GM12878 (cell line): ENCODE measurements at places on chromosomes 3 and 15.

- no peak for DNase-seq
- no peaks in the 10 kb centered on the region for H3K27me3 ChIP-seq
- no peaks in the 10 kb centered on the region for H3K36me3 ChIP-seq
- H3K4me1 ChIP-seq, result no peaks in the 10 kb centered on the region
- no peak overlapping the region for H3K4me3 ChIP-seq
These were observed 88.6 kb upstream of the PSMD6 start for GRCh38 chr3:64111872-64112271.

DNA sequence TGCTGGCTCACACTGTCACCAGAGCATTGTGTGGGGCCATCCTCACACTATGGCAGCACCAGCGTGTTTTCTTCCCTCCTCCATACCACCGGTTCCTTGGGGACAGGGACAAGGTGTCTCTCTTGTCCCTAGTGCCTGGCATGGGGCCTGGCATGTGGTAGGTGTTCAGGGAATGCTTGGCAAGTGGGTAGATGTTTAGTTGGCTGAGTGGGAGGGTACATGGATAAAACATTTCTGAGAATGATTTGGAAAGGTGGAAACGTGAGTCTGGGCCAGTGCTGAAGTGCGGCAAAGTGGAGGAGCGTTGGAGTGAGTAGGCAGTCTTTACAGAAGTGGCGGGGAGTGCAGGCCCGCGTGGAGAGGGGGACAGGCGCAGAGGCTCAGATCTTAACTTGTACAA lies 15.0 kb downstream of the SNAPC5 start:
- no peak overlapping the region for H3K4me3 ChIP-seq
- no peak overlapping the region for H3K27ac ChIP-seq
- no peak for DNase-seq
- no peaks in the 10 kb centered on the region for H3K4me1 ChIP-seq
- H3K36me3 ChIP-seq, result peaks cover 25% of the 10 kb centered on the region

GRCh38 chr3:36259580-36259979 lies 120.7 kb upstream of the STAC start:
- no peak overlapping the region for H3K4me3 ChIP-seq
- H3K4me1 ChIP-seq, result no peaks in the 10 kb centered on the region
- no peak for DNase-seq
- no peak overlapping the region for H3K27ac ChIP-seq
- no peaks in the 10 kb centered on the region for H3K27me3 ChIP-seq

DNA sequence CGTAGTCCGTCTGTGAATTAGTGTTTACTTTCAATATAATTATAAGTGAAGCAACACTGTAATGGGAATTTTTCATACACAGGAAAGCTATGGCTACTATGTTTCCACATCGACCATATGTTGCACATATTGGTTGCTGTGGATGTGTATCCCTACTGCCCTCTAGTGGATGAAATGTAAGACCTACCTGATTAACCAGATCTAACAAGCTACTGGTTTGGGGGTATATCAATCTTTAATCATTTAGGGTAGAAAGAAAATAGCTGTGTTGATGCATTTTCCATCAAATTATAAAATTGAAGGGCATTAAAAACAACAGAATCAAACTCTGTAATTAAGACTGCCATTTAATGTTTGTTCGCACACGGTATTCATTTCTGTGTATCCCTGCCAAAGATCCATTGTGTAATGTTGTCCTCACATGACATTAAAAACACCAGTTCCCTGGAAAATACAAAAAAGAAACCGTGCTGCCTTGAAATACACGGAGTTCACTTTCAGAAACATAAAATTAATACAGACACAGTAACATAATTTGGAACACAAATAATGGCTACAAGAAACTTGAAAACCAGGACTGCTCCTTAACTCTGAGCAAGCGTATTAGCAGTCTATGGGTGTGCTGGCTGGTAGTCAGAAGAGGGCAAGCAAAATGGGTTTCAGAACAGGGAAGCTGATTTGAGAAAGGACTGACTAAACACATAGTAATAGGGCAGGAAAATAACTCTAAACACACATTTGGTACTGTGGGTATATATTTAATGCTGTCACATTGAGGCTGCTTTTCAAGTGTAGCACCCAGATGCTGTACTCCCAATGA lies 125.1 kb downstream of the TIGIT start:
- no peak overlapping the region for H3K4me3 ChIP-seq
- no peak overlapping the region; the same call in 1 of the 2 replicates for H3K27ac ChIP-seq
- no peaks in the 10 kb centered on the region for H3K27me3 ChIP-seq

- H3K4me1 ChIP-seq, result peaks cover 3% of the 10 kb centered on the region; the same call in 1 of the 2 replicates
- H3K27ac ChIP-seq, result no peak overlapping the region
- DNase-seq, result no peak
- no peaks in the 10 kb centered on the region for H3K27me3 ChIP-seq
These were observed 26.3 kb downstream of the DNASE1L3 start for GRCh38 chr3:58184309-58184981.

- DNase-seq, result peak; percentile 67
- peaks cover 29% of the 10 kb centered on the region for H3K4me1 ChIP-seq
- no peaks in the 10 kb centered on the region for H3K27me3 ChIP-seq
- H3K4me3 ChIP-seq, result no peak overlapping the region
These were observed 11.2 kb downstream of the SH2D7 start for GRCh38 chr15:78103406-78104118.

DNA sequence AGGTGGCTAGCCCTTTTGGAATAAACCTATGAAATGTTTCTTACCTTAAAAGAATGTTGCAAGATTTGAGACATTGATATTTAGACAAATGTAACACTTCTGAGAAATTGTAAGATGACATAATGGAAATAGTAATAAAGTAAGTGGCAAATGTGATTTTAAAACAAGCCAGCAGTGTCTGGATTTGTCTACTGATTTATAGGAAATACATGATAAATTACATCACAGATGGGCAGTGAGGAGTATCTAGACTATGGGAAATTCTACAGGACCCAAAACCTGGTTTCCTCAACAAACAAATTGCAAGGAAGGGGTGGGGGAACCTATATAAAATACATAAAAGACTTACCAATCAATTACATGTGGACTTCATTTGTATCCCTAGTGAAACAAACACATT lies 37.1 kb downstream of the NANOGP8 start:
- no peaks in the 10 kb centered on the region for H3K36me3 ChIP-seq
- no peak overlapping the region for H3K4me3 ChIP-seq
- no peaks in the 10 kb centered on the region for H3K27me3 ChIP-seq
- no peaks in the 10 kb centered on the region for H3K4me1 ChIP-seq
- H3K27ac ChIP-seq, result no peak overlapping the region

DNA sequence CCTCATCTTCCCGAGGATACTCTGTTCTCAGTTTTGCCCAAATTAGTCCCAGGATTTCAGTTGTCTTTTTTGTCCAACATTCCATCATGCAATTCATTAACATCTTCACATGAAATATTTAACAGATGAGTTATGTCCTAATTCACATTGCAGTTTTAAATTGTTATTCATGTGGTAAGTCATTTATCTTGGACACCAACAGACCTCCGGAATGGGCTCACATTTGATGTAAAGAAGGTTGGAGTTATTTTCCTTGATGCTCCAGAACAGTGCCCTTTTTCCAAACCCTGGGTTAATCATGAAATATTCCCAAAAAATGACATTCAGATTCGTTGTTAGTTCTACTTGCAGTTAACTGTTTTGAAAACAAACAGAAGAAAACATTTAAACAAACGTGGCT lies 32.8 kb upstream of the LRTM1 start:
- no peaks in the 10 kb centered on the region for H3K36me3 ChIP-seq
- no peak for DNase-seq
- no peaks in the 10 kb centered on the region for H3K4me1 ChIP-seq
- H3K27me3 ChIP-seq, result no peaks in the 10 kb centered on the region
- no peak overlapping the region for H3K4me3 ChIP-seq
